ENCODE measurements at places on chromosomes 1 and 21.

DNA sequence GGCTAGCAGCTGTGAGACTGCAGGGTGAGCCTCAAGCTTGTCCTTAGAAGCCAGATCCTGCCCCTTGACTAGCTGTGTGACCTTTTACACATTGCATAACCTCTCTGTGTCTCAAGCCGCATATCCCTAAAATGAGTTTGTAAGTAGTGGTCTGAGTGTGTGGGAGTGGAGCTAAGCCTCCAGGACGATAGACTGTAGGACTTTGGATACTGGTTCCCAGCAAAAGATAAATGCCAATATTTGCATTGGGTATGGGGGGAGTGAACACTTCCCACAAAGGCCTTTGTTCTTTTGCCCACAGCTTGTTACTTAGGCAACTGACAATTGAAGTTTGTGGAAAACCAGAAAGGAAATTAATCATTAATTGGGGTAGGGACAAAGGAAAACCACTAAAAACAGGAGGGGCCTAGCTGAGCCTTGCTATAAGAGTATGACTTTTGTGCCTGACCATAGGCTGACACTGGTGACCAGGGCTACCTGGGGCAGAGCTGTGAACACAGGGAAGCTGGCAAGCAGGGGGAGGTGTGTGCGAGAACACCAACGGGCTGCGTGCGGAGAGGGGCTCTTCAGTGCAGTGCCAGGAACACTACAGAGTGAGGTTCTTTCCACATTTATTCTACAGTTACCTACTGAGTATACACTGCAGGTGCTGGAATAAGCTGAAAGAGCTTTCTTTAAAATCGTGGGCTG, 102.4 kb upstream of the ETV3 start:
- DNase-seq = no peak

- DNase-seq = no peak
Observed at GRCh38 chr21:35905963-35906345, 154.4 kb downstream of the SETD4 start.

GRCh38 chr1:16420424-16421118, 16.7 kb downstream of the SPATA21 start:
- peak; percentile 40 for DNase-seq

- DNase-seq = no peak
Observed at GRCh38 chr1:63442141-63442475, 74.7 kb downstream of the ALG6 start.

- no peak for DNase-seq
Observed at GRCh38 chr1:220281159-220281574, 8.9 kb upstream of the RAB3GAP2 start.

DNA sequence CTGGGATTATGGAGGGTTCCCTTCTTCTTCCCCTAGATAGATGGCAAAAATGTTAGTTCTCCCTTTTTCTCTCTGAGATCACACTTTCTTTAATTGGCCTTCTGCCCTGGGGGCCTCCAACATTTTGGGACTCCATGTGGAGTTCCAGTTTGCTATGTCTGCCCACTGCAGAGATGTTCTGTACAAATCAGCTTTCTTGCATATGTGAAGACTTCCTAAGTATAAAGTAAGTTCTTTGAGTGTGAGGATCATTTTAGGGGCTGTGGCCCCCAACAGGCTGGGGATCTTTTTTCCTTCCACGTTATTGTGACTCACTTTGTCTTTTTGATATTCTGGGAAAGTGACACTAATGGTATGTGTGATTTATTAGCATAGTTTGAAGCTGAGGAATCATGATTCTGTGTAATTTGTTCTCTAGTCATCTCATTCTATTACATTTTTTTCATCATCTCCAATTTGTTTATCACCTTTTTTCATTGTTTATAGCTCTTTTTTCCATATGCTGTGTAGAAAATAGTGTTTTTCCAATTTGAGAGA, 48.2 kb downstream of the HHAT start:
- DNase-seq = no peak

DNA sequence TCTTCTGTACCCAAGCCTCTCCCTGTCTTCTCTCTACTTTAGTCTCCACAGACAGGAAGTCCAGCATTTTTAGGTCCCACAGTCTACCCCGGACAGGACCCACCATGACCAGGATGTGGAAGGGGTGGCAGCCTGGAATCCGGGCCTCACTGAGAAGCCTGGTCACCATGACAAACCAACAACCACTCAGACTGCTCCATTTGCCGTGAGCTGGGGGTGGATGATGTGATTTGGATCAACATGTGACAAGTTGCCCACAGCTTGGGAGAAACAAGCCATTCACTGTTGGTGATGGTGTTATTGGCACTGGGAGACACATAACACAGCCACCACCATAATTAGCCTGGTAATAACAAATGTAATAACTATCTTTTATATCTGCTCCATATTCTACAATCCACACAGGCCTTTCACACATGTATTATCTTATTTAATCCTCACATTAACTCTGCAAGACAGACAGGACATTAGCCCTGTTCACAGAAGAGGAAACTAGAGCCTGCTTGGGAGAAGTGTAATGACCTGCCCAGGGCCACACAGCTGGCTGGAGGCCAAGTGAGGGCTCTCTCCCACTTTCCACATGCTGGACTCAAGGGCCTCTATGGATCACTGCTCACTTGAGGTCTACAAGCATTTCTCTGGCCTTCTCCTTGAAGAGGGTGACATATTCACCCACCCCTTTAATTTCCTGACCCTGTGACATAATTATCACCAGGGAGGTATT, 22.9 kb downstream of the MEF2D start:
- DNase-seq = no peak

All from stimulated activated CD4-positive, alpha-beta T cell treated with anti-CD3 and anti-CD28 coated beads, TNF-alpha, amount 100 ng/mL, for 24 hours (primary cell).